NCI-H524 treated with DMSO at 0.1 percent for 48 hours (cell line): ENCODE measurements at places on chromosomes 11 and 22.

GRCh38 chr11:43788421-43788820, 92.2 kb upstream of the ALKBH3 start:
- no peak for DNase-seq

DNA sequence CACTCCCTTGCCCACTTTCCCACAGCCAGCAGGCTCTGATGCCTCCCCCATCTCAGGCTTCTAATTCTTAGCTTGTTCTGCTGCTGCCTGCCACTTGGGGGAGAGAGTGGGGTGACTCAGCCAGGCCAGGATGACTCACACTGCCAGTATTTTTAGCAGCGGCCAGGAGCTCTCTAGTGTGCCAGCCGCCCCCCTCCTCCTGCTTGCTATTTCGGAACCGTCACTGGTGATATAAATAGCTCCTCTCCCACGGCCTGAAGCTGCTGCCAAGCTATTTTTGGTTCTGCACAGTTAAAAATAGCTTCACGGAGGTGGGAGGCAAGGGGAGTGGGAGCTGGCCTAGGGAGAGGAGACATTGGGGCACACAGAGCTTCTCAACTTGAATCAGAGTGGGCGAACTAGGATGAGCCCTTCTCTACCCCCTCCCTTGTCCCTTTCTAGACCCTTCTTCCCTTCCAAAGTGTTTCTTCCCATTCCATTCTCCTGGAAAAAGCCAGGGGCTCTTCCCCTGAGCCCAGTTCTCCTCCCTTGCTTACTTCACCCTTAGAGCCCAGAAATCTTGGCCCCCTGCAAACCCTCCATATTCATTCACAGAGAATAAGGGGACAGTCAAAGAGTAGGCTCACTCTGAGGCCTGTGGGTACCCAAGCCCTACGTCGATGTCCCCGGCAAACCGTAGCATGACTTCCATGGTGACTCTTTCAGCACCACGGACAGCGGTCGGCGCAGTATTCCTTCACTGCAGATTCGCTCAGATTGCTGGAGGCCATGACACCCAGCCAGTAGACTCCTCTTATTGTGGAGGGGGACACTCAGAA, 2.5 kb upstream of the NPAS4 start:
- no peak for DNase-seq

- DNase-seq = no peak
Observed at GRCh38 chr22:37133304-37134018, 16.3 kb downstream of the IL2RB start.

- DNase-seq = no peak
Observed at GRCh38 chr11:65516135-65516968, 8.5 kb upstream of the SCYL1 start.

DNA sequence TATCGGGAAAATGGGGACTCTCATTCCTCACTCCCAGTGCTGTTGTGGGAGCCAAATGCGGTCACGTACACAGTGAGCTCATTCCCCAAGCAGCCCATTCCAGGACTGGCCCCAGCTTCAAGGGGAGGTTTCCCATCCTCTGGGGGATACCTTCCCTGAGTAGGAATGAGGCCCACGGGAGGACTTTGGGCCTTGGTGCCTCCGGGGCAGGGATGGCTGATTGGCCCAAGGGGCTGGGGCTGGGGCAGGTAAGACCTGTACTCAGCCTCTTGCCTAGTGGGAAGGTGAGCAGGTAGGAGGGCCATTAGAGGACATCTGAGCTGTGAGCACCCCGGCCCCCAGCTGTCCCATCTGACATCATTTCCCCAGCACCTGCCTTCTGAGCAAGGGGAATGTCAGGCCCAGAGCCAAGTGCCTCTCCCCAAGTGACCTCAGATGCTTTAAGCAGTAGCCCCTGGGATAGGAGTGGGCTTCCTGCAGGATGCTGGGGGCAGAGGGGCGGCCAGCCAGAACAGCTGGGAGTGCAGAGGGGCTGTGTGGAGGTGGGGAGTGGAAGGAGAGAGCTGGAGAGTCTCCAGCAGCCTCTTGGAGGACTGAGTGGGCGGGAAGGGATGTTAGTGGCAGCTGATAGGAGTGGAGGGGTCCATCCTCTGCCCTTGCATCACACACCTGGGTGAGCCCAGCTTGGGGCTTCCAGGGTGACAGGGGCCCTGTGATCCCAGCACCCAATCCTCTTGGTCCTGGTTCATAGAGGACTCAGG, 58.4 kb downstream of the CD82 start:
- DNase-seq = no peak

GRCh38 chr11:41612415-41612814, 153.0 kb upstream of the LRRC4C start:
- DNase-seq = no peak

GRCh38 chr11:126874831-126875230, 125.7 kb downstream of the KIRREL3 start:
- DNase-seq = no peak

DNA sequence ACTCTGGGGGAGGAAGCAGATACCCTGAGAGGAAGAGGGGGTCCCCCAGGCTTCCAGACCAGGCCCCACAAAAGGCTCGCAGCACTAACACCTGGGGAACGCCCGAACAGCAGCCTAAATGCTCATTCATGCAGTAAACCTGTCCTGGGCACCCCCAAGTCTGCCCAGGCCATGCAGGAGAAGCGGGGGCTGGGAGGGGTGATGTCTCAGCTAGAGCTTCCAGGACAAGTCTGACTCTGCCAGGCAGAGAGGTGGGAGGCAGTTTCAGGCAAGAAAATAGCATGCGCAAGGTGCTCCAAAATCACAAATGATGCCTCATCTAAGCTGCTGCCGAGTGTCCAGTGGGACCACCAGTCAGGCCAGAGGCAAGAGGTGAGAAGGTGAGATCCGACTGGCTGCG, 14.6 kb downstream of the CABP7 start:
- no peak for DNase-seq

DNA sequence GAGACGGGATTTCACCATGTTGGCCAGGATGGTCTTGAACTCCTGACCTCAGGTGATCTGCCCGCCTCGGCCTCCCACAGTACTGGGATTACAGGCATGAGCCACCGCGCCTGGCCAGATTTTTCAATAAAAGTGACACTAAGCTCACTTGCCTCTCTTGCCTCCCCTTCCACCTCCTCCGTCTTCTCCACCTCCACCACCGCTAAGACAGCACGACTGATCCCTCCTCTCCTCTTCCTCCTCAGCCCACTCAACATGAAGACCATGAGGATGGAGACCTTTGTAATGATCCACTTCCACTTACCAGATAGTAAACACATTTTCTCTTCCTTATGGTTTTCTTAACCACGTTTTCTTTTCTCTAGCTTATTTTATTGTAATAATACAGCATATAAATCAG, 14.2 kb downstream of the CERK start:
- DNase-seq = no peak
